ENCODE measurements at places on chromosomes 5 and 9.
A peak's percentile ranks its signal among the peaks of the same experiment; 100 is the strongest.

DNA sequence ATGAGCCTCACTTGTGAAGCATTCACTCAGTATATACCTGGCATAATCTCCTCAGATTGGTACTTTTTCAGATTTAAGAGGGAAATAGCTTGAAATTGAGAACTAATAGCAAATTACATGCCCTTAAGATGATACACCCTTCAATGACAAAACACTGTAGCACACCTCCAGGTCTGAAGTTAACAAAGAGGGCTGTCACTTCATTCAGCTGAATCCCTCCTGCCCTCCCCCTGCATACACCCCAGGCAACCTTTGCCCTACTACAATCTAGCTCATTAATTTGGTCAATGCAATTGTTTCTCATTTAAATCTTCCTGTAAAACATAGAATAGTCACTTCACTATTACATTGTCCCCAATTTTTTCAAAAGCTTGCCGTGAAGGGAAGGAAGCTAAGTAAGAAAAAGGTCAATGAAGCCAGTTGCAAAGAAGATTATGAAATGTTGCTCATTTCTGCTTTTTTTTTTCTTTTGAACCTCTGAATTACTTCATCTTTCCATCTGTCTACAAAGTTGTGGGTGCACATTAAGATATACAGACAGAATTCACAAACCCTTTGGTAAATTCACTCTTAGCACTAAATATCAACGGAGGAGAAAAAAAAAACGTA, 294.8 kb upstream of the PTGER4 start:
- DNase-seq: no peak

- no peak for DNase-seq
Observed at GRCh38 chr5:140794595-140795258, at the start of gene PCDHA2. PCDHA2 (plus strand) TSS chr5:140794852.

DNA sequence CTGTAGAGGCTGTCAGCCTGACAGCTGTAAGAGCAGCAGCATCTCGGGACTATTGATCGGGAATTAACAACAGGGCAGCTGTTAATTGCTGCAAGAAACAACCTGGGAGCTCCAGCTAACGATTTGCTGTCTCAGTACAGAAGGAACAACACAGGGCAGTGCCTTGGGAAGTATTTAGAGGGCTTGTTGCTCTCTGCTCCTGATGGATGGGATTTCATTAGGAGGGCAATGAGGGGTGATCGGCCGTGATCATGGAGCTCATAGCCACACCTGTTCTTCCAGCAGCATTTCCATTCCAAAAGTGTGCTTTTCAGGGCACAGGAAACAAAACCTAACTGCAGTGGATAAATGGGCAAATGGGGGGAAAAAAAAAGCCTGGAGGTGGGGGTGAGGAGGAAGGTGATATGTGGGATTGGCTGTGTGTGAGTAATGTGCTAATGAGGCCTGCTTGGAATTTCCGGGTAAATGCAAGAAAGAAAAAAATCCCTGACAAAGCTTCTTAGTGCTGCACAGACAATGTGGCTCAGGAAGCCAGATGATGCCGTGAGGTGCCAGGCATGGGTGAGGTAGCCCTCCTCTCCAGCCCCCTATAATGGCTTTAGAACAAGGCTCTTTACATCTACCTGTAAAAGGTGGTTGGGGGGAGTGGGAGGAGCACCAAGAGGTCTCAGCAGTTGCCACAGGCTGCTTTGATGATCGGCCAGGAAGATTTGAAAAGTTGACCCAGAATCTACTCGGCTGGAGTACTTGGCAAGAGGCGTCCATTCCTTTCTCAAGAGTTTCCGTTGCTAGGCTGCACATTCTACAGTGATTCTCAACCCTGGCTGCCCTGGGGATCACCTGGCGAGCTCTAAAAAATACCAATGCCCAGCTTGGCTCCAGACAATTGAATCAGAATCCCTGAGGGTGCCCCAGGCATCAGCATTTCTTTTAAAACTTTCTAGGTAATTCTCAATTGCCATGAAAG, 139.5 kb upstream of the KLF9 start:
- DNase-seq: no peak

- peak; percentile 36 for DNase-seq
Observed at GRCh38 chr9:2228132-2228531, 213.0 kb downstream of the SMARCA2 start.

GRCh38 chr9:36080519-36080918, 43.8 kb downstream of the RECK start:
- DNase-seq: no peak

GRCh38 chr5:54458221-54458620, 2.7 kb downstream of the HSPB3 start:
- DNase-seq: no peak

DNA sequence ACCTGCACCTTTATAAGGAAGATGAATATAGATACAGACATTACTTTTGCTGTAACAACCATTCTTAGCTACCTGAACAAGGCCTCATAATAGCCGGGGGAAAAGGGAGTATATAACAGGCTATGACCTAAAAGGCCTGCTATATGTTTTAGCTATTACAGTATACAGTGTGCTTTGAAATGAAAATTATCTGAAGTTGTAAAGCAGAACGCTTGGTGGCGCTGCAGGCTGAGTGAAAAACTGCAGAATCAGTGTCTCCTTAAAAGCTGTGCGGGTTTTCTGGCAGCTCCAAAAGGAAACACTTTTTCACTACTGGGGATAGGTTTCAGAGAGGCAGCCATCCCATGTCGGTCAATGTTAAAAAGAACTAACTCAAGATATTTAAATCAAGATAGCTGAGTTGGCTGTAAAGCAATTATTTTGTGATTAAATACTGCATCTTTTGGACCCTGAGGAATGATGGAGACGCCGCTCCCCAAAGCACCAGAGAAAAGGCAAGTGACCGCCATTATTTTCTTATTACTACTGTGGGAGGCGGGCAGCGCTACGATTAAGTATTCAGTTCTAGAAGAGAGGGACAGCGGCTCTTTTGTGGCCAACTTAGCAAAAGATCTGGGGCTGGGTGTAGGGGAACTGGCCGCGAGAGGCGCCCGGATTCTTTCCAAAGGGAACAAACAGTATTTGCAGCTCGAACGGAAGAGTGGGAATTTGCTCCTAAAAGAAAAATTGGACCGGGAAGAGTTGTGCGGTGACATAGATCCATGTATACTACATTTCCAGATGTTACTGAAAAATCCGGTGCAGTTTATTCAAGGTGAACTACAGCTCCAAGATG, 5.9 kb downstream of the PCDHB6 start:
- no peak for DNase-seq

DNA sequence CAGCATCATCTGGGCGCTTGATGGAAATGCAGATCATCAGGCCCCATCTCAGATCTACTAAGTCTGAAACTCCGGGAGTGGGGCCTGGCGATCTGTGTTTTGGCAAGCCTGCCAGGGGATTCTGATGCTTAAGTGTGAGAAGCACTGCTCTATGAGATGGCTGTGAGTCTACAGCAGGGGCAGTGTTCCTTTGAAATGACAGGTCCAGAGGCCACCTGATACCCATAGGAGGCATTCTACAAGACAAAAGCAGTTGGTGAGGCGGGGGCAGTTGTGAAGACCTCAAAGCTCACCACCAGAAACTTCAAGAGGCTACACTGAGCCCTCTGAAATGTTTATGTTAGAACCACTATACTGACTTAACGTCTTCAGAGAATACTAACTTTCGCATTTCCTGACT, 86.9 kb upstream of the SPATA31D4 start:
- DNase-seq: no peak

- no peak for DNase-seq
Observed at GRCh38 chr5:10724781-10725507, 36.1 kb downstream of the DAP start.

DNA sequence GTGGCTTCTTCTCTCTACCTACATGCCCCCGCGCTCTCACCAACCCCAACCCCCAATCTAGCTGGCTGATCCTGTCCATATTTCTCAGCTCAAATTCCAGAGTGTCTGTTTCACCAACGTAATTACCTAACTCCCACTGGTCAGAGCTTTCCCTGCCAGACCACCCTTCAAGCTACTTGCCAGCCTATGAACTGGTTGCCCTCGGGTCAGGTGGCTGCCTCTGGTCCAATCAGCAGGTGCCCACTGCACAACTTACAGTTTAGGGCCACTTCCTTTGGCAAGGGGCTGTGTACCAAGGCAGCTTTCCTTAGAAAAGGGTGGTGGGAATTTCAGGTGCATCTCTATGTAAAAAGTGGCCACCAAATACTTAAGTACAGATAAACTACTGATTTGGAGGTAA, 92.2 kb upstream of the SLC30A5 start:
- no peak for DNase-seq

DNA sequence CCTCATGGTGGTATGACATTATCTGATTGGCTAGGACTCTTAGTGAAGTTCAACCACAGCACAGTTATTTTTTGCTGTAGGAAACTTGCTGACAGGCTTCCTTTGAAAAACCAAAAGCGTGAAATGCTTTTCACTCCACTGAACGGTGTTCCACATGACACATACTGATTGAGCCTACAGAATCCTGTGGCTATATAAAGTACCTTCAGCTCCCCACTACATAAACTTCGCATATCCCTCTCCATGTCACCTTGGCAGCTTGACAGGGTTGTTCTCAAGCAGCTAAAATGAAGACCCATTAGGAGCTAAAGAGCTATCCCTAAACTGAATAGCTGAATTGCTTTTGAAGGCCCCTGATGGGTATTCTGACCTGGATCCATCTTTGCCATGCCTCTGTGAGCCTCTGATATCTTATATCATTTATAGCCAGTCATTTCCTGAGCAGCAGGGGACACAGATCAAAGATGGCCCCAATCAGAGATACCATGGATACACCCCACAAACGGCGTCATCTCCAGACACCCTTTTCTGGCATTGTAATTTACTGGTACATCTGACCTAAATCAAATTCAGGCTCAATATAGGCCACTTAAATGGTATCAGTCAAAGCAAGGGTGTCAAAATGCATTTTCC, 91.5 kb downstream of the APBA1 start:
- DNase-seq: no peak

- DNase-seq: peak; percentile 84
Observed at GRCh38 chr9:128902351-128903078, 18.3 kb upstream of the PHYHD1 start.

- DNase-seq: no peak
Observed at GRCh38 chr5:93653716-93654115, 70.7 kb downstream of the NR2F1 start.

DNA sequence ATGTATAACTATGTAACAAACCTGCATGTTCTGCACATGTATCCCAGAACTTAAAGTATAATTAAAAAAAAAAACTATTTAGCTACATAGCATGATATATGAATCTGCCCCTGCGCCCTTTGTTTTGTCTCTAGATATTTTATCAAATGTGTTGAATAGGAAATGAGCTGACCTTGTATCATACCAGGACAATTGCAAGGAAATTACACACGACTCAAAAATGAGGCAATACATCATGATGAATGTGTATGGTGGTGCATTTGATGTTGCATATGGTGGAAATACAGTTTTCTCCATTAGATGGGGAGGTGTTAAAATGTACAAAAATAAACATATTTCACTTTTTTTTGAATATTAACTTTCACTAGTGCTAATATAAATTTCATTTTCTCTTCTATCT, 28.6 kb upstream of the CEP78 start:
- DNase-seq: no peak

DNA sequence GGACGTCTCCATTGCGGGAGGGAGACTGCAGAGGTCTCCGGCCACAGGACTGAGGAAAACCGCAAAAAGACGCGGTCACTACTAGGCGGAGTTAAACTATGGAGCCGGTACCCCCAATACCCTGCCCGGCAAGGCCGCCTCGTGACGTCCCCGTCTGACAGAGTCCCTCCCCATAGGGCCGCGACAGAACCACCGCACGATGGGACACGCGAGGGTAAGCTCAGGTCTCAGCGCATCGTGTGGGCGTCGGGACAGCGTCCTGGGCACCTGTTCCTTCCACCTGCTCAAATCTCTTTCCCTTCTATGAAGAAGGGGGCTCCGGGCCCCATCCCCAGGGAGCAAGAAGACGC, 35.2 kb upstream of the GLDC start:
- DNase-seq: peak; percentile 75

- DNase-seq: no peak
Observed at GRCh38 chr5:57863661-57864060, 381.1 kb upstream of the ACTBL2 start.

- DNase-seq: no peak
Observed at GRCh38 chr5:79168031-79168430, 56.4 kb downstream of the BHMT start.

DNA sequence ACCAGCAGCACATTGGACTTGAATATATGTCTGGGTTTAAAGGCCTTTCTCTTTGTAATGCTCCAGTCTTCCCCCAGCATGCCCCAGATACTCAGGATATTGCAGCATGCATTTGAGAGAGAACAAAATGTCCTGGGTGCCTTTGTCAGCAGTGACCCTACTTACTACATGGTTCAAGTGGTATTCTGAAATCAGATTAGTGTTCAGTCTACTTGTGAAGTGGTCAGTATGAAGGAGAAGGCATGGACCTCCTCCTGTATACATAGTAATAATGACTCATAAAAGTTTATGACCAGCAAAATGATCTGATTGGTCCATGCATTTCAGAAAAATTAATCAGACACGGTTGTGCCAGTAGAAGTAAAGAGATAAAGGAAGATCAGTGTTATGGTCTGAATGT, 25.4 kb downstream of the GPR21 start:
- no peak for DNase-seq

DNA sequence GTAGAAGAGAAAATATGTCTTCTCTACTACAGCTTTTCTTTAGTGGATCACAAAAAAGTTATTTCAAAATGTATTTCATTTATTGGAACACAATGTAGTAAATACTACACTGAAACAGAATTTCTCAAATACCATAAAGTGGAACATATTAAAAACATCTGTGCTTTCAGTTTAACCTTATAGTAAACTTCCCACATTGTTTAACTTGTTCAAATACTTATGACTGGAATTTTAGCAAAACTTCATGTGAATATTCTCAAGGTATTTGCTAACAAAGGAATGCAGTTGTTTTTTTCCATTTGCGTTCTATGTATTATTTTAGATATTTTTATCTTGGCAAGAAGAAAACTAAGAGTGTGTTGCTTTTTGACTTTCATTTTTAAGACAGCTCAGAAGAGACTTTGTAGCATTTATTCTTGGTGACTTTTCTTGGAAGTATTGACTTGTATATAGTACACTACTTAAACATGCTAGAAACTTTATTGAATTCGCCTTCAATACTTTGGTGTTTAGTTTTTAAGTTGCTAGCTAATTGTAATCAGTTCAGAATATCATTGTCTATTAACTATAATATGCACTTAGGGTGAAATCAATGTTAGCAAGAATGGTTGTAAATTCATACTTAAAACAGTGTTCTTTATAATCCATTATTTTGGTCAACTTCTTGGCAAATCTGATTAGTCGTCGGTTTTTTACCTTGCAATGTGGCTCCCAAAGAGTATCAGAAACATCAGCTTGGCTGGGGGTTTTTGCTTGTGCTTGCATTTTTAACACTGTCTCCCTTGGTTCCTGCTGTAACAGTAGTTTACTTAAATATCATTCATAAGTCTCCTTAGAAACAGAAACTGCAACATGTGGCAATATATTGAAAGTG, 5.0 kb upstream of the RHOBTB3 start:
- no peak for DNase-seq

DNA sequence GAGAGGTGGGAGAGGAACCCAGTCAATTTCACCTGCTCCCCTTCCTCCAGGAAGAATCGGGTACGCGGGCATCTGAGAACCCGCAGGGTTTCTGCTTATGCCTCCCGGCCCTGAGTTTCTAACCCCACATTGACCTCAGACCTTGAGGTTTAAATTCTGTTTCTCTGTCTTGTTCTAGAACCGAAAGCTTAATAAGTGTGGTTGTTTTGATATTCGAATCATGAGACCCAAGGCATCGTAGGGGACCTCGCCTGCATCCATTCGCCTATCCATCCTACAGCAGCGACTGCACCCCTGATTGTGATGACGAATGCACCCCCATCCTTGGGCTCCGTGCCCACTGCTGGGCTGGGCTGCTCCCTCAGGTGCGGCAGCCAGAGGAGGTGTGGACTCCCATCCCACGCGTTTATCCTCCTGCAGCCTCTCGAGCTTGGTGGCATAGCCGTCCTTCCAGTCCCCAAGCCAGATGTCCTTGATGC, 80.8 kb upstream of the IER5L start:
- DNase-seq: no peak

Measured in stimulated activated naive CD8-positive, alpha-beta T cell treated with anti-CD3 and anti-CD28 coated beads, Interleukin-15, Interleukin-2, amounts not matched to agents 100 U/mL and 50 U/mL, for 24 hours (primary cell).